ENCODE measurements at places on chromosomes 2 and 18. TPM values are rescaled to one million over a fixed set of nuclear protein-coding genes. Genes with fewer than 3 reads are reported as not detected.

Gene GKN1
- total RNA-seq: not detected

Gene ZEB2
- 44.4 TPM for total RNA-seq

Gene TSN
- total RNA-seq: 51.1 TPM

Gene ARHGAP28
- 5.9 TPM for total RNA-seq

Gene ITPRIPL1
- 5.1 TPM for total RNA-seq

Gene NEURL3
- not detected for total RNA-seq
